Occipital lobe (tissue), 3 donors: ENCODE measurements at places on chromosomes 5 and 9. TPM values are rescaled to one million over a fixed set of nuclear protein-coding genes. Genes with fewer than 3 reads are reported as not detected.

The DMGDH gene
- total RNA-seq = 1.2 TPM

The HDAC3 gene
- total RNA-seq = 46.5 TPM

GRCh38 chr5:8333977-8334376 lies 465.0 kb downstream of the MTRR start:
- DNase-seq = no peak

GRCh38 chr5:66888613-66889012 lies 292.4 kb downstream of the MAST4 start:
- DNase-seq = no peak

- no peak for DNase-seq
These were observed at the start of gene SNCAIP for GRCh38 chr5:122311961-122312590. SNCAIP (plus strand) TSS chr5:122312237; CDS start chr5:122391135, 78,898 bp downstream.

DNA sequence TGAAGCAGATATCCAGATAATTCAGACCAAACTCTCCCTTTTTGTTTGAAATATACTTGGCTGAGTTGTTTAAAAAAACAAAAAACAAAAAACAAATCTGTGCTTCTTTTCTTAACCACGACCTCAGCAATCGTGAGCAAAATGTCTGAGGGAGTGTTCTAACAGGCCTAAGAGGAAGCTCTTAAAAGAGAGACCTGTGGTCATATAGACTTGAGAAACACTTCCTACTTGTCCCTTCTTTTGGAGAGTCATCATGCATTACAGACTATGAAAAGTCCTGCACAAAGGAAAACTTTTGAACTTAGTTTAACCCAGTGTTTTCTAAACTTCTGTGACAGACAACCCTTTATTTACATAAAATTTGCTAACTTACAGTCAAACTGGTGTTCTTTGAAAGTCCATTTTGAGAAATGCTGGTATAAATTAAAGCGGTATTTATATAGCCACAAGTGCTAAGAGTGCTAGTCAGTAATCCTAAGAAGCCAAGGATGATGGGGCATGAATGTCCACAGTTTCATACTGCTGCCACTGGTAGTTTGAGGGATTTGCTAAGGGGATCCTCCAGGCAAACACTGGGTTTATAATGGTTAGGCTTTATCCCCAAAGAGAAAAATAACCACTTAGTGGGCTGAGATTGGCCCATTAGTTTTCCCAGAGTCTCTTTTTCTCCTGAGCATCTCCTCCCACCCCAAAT lies 199.8 kb downstream of the LRRC70 start:
- no peak for DNase-seq
